ENCODE measurements at places on chromosomes 12 and 14. TPM values are rescaled to one million over a fixed set of nuclear protein-coding genes. Genes with fewer than 3 reads are reported as not detected.

LTBP2 gene
- total RNA-seq: 162 TPM

DNA sequence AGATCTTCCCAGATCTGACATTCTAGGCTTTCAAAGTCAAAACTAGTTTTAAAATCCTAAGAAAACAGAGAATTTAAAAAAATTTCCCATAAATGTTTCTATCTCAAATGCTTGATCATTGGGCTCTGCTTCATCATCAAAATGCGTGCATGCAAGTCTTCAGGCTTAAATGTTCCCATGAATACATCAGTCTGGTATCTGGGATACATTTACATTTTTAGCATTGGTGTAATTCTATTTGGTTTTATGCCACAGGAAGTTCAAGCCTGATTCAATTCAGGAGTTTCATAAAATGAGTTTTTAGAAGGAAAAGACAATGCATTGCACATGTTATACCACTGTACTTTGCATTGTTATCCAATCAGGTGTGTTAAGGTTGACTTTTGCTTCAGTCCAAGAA, 336.4 kb downstream of the PCNX1 start:
- no peak for DNase-seq

DNA sequence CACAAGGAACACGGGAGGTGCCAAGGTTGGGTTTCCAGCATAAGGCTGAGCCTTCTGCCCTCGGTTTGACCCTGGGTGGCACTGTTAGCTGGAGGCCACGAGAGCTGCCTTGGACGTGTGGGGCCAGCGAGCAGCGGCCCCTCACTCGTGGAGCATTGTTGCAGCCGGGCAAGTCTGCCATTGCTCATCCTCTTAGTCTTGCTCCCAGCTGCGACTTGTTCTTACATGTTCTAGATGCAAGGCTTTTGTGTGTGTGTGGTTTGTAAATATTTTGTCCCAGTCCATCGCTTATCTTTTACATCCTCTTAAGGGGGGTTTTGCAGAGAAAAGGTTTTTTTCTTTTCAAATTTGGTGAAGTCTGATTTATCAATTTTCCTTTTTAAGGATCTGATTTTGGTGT, 21.1 kb upstream of the C1S start:
- DNase-seq: no peak

FAM181A gene
- 0.40 TPM for total RNA-seq

ALDH1L2 gene
- 5.0 TPM for total RNA-seq

GRCh38 chr14:75196468-75196867, 20.1 kb upstream of the TMED10 start:
- no peak for DNase-seq

DIO3 gene
- 7.4 TPM for total RNA-seq

GRCh38 chr14:60646226-60646818, 3.0 kb downstream of the SIX1 start:
- no peak for DNase-seq

GRCh38 chr12:53564278-53564677, 57.0 kb upstream of the NPFF start:
- DNase-seq: peak; percentile 21

GRCh38 chr14:103391048-103391447, 5.8 kb downstream of the MARK3 start:
- DNase-seq: peak; percentile 22

DNA sequence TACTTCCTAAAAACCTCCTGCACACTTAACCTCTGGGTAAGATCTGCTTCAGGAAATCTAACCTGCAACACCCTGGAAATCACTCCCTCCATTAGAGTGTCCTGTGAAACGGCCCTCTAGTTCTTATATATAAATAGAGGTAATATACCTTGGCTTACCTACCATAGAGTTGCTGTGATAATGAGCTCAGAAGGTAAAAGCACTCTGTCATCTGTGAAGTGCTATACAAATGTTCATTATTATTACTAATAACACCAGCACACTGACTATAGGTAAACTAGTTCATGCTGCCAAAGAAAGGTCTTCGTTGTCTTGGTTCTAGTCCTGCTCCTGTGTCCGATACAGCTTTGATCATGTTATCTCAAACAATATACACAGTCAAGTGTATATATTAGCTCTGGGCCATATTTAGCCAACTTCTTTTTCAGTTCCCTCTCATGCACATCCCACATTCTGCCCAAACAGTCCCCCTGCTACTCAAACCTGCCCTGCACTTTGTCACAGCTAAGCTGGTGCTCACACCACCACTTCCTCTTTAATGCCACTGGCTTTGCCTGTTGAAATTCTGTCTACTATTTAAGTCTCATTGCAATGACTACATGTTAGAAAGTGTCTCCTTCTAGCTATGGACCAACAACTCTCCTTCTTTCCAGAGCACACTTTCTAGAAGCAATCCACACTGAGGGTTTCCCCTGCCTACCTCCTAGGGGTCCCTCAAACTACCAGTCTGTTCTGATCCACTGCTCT, 5.1 kb downstream of the E2F7 start:
- no peak for DNase-seq

DNA sequence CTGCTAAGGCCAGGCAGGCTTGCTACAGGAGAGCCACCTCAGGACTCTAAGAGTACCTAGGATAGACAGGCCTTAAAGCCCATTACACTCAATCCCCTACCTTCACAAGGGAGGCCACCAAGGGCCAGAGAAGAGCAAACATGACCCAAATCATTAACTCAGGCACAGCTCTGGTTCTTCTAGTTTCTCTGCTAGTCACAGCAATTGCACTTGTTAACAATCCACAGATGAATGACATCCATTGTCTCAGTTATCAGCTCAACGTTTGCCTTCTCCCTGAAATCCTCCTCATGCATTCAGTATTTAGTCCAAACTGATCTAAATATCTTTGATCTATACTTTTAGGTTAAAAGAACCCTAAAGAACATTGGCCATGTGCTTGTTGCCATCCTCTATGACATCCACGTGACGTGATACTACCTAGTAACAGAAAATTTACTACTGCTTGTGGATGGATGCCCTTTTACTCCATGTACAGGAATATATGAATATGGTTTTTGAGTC, 164.5 kb downstream of the STXBP6 start:
- no peak for DNase-seq

GRCh38 chr12:69154585-69155363, 84.6 kb upstream of the CPSF6 start:
- DNase-seq: peak; percentile 67

NKX2-1 gene
- total RNA-seq: 341 TPM

- DNase-seq: no peak
These were observed 19.5 kb upstream of the FZD10 start for GRCh38 chr12:130142736-130143135.

AMHR2 gene
- not detected for total RNA-seq

PCED1B gene
- 1.0 TPM for total RNA-seq

- DNase-seq: no peak
These were observed 82.9 kb downstream of the BCL2L14 start for GRCh38 chr12:12153596-12153995.

RNU7-1 gene
- total RNA-seq: not detected

DNA sequence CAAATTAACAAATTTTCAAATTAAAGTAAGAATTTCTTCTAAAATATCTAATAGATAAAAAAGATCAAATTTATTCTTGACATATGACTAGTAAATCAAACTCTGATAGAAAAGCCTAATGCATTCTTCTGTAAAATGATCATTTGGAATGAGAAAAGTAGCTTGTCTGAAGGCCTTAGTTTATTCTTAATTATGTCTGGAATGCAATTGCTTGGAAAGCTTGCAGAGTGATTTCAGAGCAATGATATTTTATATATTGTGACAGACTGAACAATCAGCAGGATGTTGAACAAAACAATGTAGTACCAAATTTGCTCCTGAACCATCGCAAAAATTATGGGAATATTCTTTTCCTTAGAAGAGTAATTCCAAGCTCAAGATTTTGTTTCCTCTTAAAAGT, 789.6 kb upstream of the NOVA1 start:
- no peak for DNase-seq

DNA sequence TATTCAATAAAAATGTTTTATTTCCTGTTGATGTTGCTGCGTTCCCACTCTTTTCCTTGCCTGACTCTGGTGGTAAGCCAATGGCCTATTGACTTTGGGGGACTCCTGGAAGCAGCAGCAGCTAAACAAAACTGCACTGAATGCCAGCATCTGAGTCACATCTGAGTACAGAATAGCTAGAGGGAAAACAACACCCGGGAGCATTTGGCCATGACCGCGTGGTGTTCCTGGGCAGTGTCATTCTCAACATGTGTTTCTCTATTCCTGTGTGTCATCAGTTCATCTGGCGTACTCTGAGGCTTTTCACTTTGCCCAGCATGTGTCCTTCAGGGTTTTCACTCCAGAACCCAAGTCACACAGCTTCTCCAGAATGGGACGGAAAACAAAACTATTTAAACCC, 238.8 kb downstream of the PAWR start:
- DNase-seq: peak; percentile 18

FRMD6 gene
- 36.8 TPM for total RNA-seq

ACSS3 gene
- 63.8 TPM for total RNA-seq

GRCh38 chr14:55103971-55104954, 24.8 kb upstream of the LGALS3 start:
- no peak for DNase-seq

GRCh38 chr14:36510078-36510799, 9.8 kb downstream of the NKX2-1 start:
- peak; percentile 90 for DNase-seq

DNA sequence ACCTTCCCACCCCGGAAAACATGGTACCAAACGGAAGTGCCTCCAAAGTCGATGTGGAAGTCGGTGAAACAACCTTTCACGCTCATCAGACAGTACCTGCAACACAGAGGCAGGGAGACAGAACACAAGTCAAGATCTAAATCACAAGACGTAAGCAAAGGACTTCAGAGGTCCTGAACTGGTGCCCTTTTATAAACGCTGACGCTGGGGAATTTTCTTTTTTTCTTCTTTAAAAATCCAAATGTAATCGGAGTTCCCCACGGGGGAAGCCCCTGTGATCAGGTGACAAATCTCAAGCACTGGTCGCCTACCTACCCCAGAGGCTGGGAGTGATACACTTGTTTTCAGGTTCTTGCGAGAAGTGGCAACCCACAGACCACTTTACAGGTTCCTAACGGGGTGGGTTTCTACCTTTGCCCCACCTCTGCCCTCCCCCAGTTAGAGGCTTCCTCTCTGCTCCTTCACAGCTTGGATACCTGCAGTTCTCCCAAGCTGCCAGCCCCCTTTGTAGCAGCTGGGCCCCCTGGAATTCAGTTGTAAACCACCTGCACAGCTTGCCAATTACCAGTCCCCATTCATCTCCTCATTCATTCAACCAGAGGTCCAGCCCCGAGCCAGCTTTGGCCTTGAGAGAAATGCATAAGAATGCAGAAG, 46.2 kb downstream of the KDM2B start:
- peak; percentile 44 for DNase-seq

- peak; percentile 41 for DNase-seq
These were observed 485 bp downstream of the PELI2 start for GRCh38 chr14:56118611-56119181.

HCAR2 gene
- not detected for total RNA-seq

GRCh38 chr14:106733771-106734170, 1207.4 kb downstream of the TMEM121 start:
- no peak for DNase-seq

- DNase-seq: peak; percentile 70
These were observed 106.9 kb upstream of the HIF1A start for GRCh38 chr14:61588419-61588901.

CABP1 gene
- total RNA-seq: not detected

GUCY2C gene
- not detected for total RNA-seq

SLC6A15 gene
- 1.8 TPM for total RNA-seq

DBX2 gene
- total RNA-seq: 0.13 TPM

GRCh38 chr12:22729431-22729956, 104.5 kb downstream of the ETNK1 start:
- no peak for DNase-seq

TAC3 gene
- total RNA-seq: not detected

DNA sequence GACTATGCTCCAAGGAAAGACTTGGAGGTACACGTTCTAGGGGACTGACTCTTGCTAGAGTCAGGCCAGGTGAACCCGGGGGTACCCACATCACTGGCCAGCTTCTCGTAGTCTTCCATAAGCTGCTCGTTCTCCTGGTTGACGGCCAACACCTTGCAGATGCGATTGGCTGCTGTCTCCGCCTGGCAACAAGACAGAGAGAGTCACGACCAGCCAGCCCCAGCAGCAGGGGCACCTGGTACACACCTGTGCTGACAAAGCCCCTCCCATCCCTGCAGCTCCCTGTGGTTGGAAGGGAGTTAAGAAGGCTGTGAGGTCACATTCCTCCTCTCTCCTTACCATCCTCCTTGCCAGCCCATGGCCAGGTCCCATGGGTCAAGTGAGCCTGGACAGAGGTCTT, 85.5 kb downstream of the ACTN1 start:
- DNase-seq: no peak

- peak; percentile 45 for DNase-seq
These were observed 25.3 kb downstream of the JDP2 start for GRCh38 chr14:75452900-75453816.

- no peak for DNase-seq
These were observed 222.1 kb downstream of the NELL2 start for GRCh38 chr12:44653861-44654527.

DNA sequence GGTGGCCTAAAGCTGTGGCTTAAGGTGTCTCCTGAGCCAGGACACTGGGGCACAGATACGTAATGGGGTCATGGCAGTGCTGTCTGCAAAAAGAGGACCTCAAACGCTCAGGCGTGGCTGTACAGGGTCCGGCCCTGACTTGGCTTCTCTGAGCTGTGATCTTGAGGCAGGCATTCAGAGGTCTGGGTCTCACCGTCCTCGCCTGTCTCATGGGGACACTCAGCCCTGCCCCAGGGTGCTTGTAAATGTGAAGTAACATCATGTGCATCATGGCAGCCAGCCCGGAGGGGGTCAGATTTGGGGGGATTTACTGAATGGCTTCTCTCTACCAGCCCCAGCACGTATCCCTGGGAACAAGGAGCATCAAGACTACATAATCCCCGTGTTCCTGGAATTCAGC, 28.8 kb downstream of the DIO3 start:
- DNase-seq: no peak

- no peak for DNase-seq
These were observed 214.9 kb downstream of the CNTN1 start for GRCh38 chr12:40907115-40907527.

SERPINA10 gene
- not detected for total RNA-seq

- peak; percentile 41 for DNase-seq
These were observed 86.7 kb downstream of the CALM1 start for GRCh38 chr14:90483571-90483974.

All from thyroid gland (tissue), 4 donors.